ENCODE measurements at places on chromosomes 1 and 21.

- no peak for DNase-seq
Observed at GRCh38 chr1:185541871-185542301, 192.3 kb upstream of the HMCN1 start.

GRCh38 chr1:229570891-229571516 lies 12.5 kb upstream of the ABCB10 start:
- no peak for DNase-seq

- DNase-seq = peak; percentile 75
Observed at GRCh38 chr1:40951943-40952743, 27.4 kb upstream of the CTPS1 start.

- no peak for DNase-seq
Observed at GRCh38 chr1:159092036-159092760, 15.6 kb upstream of the AIM2 start.

DNA sequence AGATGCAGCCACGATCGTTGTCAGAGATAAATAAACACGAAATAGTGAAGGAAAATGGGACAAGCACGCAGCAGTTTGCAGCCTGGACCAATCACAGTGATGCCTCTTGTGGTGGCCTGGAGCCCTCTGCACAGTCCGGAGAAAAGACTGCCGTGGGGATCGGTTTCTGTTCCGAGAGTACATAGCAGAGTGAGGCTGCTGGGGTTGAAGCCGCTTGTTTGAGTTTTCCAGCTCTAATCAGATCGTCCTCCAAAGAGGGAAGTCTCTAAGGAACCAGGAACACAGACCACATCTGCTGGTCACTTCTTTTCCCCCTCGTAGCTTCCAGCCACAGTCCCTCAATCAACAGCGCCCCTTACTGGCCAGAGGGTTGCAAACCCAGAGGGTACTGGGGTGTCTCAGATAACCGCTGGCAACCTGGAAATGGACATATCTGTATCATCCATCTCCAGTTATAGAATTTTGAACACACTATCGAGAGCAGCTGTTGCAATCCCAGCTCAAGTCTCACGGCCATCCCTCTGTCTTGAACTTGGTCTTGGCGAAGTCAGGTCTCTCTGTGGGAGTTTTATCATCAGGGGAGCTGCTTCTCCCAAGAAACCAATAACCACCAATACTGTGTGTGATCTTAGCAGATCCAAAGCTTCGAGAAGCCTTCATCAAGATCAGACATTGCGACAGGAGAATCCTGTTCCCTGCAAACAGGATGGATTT lies 57.4 kb downstream of the OLIG1 start:
- peak; percentile 85 for DNase-seq

DNA sequence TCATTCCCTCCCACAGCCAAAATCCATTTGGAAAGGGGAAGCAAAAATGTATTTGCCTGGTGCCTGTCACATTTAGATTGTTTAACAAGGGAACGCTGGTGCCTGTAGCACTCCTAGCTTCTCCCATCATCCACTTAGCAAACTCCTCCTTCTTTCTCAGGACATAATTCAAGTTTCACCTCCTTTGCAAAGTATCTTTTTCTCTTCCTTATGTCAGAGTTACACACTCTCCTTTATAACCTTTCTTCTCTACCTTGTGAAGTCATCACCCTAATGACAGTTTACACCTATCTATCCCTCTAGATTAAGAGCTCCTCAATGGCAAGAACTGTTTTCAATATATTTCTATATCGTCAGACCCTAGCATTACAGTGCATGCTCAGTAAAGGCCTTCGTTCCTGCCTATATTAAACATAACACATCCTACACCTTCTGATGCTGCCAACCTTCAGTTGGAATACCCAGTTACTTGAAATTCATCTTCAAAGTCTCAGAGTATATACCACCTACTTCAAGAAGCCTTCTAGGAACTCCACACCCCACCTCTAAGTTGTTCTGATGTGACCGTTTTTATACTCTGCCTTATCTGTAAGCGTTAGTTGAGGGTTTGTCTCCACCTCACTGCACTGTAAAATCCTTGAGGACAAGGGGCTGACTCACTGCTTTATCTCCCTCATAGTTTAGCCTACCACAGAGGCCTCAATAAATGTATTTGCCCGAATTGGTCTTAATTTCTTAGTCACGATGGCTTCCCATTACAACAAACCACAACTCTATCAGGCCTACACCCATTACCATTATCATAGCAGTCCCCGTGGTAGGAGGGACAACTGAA lies 1.0 kb upstream of the EPS15 start:
- DNase-seq = peak; percentile 23

- peak; percentile 95 for DNase-seq
Observed at GRCh38 chr1:16206547-16207317, 5.7 kb downstream of the ARHGEF19 start.

DNA sequence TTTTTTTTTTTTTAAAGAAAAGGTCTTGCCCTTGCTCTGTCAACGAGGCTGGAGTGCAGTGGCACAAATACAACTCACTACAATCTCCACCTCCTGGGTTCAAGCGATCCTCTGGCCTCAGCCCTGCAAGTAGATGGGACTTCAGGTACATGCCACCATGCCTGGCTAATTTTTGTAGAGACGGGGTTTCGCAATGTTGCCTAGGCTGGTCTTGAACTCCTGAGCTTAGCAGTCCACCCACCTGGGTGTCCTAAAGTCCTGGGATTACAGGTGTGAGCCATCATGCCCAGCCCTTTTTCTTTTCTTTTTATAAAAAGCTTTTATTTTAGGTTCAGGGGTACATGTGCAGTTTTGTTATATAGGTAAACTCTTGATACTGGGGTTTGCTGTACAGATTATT lies 47.2 kb downstream of the TLR5 start:
- no peak for DNase-seq

DNA sequence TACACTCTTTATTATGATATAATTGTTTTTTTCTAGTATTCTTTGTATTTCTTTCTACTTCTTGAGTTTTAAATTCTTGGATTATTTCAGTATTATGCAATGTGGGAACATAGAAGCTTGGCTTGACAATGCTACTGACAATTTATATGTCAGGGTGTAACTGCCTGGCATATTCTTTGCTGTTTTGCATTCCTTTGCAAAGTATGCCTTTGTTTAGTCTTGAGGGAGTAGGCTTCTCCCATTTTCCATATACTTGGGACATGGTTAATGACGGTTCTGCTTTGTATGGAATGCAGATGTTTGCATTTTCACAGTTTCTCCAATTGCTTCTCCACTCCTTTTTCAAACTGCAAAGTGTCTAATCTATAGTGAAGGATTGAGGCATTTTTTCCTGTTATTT lies 109.8 kb downstream of the HMCN1 start:
- no peak for DNase-seq
